Hindlimb muscle (tissue), 1 donor: ENCODE measurements at places on chromosomes 2 and 18.

DNA sequence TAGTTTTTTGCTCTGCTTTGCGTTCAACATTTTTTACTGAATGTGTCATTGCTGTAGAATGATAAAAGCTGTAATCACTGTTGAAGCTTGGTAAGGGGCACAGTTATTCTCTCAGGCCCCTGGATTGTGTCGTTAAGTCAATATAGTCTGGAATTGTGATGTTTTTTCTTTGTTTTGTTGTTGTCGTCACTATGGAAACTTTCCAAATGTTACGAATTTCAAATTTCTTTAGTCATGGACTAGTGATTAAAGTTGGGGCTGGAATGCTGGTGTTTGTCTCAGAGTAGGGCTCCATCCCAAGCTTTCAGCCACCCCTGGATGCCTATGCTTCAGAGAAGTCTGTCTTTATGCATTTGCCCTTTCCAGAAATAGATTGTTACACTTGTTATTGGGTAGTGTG, 287.2 kb downstream of the CDH19 start:
- DNase-seq: no peak

GRCh38 chr18:69383186-69383585, 17.5 kb upstream of the DOK6 start:
- no peak for DNase-seq

DNA sequence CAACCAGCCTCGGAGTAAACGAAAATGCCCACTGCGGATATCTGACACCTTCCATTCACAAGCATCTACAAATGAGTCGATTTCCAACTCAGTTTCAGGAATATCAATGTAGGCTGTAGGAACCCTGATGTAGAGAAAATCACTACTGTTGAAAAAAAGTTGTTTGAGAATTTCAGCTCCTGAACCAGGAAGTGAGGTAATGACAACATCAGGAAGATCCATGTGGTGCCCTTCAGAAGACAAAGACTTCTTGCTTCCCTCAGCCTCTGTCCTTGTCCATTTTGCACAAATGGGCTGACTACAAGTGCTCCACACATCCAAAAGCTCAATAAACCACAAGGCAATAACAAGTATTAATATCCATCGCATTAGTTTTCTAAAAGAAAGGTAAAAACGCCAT, 4.7 kb downstream of the DSEL start:
- no peak for DNase-seq

- DNase-seq: no peak
These were observed 209.2 kb upstream of the CDH19 start for GRCh38 chr18:66813138-66813537.

DNA sequence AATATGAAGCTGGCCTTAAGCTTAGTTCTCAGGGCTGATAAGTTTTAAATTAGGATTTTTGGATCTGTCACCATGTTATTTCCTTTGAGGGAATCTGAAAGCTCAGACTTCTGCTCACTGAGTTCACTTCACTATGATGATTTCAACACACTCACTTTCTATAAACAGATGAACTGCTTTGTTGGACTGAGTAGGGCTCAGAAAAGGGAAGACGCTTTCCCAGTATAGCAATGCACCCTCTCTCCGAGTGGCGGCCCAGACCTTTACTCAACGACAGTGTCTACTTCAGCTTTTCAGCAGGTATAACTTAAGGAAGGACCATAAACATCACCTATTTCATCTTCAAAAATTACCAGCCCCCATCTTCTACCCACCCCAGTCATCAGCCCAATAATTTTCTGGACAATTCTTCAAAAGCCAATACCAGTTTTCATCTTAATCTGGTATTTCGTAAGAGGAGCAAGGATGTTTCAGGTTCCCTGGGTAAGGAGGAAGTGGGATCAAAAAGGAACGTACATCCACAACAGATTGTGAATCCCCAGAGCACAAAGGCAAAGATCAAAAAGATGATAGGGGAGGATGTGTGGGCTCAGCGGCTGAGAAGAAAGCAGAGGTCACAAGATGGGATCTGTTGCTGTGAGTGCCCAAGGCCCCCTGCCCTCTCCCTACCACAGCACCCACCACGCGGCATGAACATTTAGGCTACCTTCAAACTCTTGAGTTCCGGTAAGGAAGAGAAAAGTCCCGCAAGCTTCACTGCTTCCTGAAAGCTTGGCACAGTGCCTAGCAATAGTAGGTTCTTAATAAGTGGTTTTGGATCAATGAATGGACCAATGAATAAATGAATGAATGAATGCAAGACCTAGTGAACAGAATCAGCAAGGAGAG, 41.9 kb downstream of the LPIN2 start:
- no peak for DNase-seq

DNA sequence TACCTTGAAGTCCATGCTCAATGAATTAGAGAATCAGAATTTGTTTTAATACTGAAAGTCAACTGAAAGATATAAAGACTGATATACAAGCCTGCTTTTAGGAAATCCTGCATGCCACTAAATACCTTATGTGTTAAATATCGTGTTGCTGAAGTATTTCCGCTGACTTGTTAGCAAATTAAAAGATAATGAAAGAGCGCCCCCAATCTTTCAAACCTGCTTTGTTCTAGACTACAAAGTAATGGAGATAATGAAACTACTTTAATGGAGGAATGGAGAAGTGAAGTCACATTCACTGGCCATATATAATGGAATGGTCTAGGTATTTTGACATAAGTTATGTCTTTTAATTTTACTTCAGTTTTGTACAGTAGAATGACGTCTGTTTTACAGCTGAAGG, 95.7 kb downstream of the ASXL3 start:
- no peak for DNase-seq

GRCh38 chr2:50831676-50832075, 200.3 kb downstream of the NRXN1 start:
- no peak for DNase-seq

- DNase-seq: no peak
These were observed 140.1 kb downstream of the BABAM2 start for GRCh38 chr2:28030600-28030999.

DNA sequence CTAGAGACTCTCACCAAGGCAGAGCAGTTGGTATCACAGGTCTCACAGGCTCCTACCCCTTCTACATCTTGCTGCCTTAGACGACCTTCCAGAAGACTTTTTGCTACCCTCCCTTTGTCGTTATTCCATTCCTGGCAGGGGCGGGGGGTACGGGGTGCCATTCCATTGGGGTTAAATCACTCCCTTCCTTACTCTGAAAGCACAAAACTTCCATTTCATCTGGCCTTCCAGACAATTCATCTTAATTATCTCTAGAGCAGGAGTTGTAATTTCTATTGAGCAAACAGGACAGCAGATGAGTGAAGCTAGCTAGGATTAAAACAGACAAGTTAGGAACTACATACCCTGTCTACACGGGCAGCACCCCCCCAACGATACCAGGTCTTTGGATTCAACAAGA, 276.2 kb upstream of the TANK start:
- no peak for DNase-seq

DNA sequence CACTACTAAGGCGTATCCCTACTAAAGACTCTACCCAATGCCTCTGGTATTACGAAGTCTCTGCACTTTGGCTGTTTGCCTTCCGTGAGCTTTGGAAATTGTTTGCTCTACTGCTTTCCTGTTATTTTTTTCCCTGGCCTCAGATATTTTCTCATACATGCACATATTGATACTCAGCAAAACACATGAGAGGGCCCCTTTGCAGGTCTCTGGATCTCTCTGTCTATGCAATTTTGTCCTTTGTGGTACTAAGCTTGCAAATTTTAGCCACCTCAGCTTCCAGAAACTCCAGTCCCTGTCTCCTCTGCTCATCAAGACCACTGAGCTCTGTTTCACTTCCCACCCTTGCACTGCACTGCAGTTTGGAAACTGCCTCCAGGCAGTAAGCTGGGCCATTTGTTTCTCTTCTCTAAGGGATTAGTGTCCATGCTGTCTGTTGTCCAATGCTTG, 46.6 kb downstream of the TAF1B start:
- DNase-seq: no peak

DNA sequence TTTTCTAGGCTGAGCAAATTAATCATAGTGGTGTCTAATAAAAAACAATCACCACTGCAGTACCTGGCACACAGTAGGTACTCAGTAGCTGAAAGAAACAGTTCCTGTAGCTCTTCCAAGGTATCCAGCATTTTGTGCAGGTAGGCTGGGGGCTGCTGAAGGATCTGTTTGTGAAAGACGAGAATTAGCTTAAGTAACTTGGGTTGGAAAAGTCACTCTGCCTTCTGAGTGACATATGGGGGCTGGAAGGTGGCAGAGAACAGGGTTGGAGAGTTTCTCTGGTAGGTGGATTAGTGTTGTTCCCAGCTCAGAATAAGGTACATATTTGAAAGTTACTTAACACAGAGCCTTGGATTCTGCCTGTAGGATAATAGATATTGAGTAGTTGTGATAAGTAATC, 72.8 kb downstream of the FMNL2 start:
- DNase-seq: no peak

DNA sequence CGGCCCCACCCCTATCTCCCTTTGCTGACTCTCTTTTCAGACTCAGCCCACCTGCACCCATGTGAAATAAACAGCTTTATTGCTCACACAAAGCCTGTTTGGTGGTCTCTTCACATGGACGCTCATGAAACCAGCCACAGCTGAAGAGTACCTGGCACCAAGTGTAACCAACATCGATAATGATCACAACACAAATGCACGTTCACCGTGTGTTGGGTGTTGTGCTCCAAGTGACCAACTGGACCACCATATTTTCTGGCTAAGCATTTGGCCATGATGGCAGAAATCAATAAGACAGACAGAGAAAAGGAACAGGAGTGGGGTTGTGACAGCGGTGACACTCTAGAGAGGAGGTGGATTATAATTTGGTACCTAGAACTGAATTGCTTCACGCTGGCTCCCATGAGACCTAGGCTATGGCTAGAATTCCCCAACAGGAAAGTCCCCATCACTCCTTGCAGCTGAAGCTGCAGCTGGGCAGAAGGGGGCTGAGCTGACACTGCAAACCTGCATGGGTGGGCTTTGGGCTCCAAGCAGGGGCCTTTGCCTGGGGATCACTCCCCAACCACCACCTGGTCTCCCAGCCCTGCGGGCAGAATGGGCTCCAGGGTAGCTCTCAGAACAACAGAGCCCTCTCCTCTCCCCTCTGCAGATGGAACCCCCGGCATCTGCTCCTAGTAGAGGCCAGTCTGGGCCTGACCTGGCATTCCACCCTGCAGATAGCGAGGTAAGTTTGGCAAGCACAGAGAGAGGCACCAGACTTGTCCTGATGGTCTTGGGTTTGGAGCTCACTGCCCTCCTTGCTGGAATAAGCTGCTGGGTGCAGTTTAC, 14.6 kb upstream of the LRRFIP1 start:
- no peak for DNase-seq

GRCh38 chr2:102000813-102001766, 9.3 kb downstream of the IL1R2 start:
- DNase-seq: no peak

DNA sequence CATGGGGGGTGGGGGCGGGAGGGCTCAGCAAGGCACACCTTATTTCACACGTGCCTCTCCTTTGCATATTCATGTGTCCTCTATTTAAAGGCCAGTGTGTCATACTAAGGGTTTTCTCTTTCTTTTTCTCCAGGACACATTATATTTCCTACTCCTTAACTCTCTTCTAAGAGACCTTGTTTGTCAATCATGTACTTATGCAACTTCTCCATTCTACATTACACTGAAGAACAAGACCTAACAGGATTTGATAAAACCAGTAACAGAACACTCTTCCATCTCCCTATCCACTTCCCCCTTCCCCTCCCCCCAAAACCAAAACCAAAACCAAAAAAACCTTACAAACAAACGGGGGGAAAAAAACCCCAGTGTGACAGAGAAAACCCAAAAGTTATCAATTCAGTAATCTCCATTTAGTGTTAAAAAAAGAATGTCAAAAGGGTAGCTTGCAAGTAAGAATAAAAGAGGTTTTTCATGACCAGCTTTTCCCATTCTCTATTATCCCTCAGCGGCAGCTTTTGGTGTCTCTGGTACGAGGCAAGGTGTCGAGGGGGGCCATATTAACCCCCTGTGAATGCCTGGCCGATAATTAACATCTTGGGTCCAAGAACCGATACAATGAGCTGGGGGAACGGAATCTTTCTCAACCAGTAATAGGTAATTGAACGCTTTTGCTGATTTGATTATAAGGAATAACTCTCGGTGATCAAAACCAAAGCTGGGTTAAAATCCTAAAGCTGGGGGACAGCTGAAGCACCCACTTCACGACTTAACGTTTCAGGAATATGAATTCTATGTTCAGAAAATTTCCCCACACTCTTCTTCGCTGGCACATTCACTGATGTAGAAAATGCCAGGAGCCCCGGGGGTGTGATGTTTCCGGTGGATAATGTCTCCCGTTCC, 191.0 kb upstream of the TCF4 start:
- DNase-seq: peak; percentile 20

GRCh38 chr2:56729212-56729611, 545.4 kb downstream of the CCDC85A start:
- no peak for DNase-seq

- peak; percentile 26 for DNase-seq
These were observed 11.2 kb downstream of the SAP130 start for GRCh38 chr2:128016620-128017019.

GRCh38 chr2:200619279-200619678, 33.5 kb downstream of the AOX1 start:
- DNase-seq: no peak

DNA sequence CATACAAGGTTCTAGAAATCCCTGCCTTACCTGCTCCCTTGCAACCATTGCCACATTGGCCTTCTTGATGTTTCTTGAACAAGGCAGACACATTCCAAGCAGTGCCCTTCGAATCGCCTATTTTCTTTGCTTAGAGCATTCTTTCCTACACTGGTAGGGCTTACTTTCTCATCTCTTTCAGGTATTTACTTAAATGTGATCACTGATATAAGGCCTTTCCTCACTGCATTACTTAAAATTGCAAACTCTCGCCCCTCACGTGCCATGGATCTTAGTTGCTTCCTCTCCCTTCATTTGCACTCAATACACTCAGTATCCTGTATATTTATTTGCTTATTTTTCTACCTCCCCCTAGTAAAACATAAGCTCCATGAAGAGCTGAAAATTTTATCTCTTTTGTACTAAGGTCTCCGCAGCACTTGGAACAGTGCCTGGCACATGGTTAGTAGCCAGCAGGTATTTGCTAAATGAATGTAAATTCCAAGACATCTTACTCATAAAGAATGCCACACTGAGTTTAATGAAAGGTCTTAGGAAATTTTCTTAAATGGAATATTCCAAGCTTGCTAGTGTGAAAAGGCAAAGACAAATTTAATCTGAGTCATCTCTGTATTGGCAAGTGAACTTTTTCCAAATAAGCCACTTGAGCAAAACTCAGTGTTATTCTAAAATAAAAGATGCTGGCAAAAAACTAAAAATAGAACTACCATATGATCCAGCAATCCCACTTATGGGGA, 42.4 kb upstream of the FIGN start:
- peak; percentile 16 for DNase-seq

- DNase-seq: no peak
These were observed 101.1 kb downstream of the ZFP36L2 start for GRCh38 chr2:43125090-43125998.

- no peak for DNase-seq
These were observed 128.5 kb downstream of the QPCT start for GRCh38 chr2:37472959-37473358.

GRCh38 chr2:121469356-121469755, 61.3 kb upstream of the RNU4ATAC start:
- DNase-seq: no peak
